ENCODE measurements at places on chromosomes 2 and 18. TPM values are rescaled to one million over a fixed set of nuclear protein-coding genes. Genes with fewer than 3 reads are reported as not detected.

DNA sequence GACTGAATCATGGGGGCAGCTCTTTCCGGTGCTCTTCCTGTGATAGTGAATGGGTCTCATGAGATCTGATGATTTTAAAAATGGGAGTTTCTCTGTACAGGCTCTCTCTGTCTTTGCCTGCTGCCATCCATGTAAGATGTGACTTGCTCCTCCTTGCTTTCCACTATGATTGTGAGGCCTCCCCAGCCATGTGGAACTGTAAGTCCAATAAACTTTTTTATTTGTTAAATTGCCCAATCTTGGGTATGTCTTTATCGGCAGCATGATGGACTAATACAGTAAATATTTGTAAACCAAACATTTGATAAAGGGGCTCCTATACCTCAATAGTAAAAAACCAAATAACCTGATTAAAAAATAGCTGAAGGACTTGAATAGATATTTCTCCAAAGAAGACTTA lies 77.3 kb downstream of the INSIG2 start:
- no peak for DNase-seq

GRCh38 chr2:109689182-109689930 lies 75.2 kb downstream of the SOWAHC start:
- DNase-seq = no peak

DNA sequence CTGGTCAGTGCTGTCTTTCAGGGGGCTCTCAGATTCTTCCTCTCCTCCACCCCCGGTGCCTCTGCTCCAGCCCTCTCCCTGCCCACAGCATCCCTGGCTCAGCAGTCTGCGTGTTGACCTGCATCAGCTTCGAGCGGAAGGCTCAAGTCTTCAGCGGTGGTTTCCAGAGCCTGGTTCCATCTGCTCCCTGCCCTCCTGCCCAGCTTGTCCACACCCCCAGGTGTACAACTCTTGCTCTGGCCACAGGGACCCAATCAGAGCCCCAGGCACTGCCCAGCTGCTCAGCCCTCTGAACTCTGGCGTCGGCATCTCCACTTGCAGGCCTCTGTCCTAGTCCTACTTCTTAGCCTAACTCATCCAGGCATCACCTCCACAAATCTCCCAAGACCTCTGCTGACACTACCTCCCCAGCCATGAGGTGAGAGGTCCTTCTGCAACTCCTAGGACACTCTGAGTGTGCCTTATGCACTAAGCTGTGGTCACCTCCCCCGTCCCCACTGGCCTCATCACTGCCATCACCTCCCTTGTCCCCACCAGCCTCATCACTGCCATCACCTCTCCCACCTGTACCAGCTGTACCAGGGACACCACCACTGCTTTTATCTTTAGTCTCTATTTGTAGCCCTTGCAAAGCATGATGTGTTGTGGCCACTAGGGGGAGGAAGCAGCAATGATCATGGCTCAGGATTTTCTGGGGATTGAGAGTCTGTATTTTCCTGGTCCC lies 60.9 kb downstream of the EDAR start:
- no peak for DNase-seq

DNA sequence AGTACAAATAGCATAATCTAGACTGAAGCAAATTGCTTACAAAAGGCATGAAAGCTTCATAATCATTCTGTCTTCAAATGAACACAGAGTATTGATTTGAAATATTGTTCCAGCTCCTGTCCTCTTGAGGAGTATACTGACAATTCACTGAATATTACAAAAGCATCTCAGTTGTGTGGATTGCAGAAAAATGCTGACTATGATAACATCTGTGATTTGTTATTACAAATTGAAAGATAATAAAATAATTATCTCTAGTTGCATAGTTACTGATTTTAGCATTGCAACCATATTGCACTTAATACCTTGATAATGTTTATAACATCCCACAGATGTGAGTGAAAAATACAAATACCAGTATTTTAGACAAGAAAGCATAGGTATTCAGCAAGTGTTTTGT lies 49.2 kb upstream of the FN1 start:
- no peak for DNase-seq

DNA sequence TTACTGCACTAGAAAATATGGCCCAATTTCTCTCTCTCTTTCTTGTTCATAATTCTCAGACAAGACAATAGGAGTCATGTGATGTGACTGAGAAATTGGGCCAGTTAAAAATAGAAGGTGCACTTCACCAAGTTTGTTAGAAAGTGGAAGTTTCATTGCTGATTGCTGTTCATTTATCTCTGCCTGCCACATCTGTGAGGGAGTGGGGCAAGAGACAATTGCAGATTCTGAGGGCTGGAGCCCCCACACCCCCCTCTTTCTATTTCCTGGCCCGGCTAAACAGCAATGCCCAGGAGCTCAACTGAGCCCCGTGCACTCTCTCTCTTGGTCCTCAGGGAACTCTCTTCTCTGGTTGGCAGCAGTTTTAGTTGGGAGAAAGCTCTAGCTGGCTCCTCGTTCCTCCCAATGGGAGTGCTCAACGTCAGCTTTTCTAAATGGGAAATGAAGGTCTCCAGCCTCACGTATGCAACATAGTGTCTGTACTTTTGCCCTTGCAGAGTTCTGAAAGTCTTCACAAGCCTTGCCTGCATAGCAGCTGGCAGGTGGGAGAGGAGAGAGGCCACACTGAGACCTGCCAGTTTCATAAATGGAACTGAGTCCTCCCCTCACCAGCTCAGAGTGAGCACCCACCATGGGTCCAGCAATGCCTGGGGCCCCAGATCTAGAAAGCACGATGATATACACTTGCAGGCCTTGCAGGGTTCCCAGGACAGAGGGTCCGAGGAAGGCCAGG lies 115.7 kb downstream of the MYCN start:
- no peak for DNase-seq

GRCh38 chr2:18376936-18377335 lies 183.5 kb downstream of the RDH14 start:
- DNase-seq = no peak

DNA sequence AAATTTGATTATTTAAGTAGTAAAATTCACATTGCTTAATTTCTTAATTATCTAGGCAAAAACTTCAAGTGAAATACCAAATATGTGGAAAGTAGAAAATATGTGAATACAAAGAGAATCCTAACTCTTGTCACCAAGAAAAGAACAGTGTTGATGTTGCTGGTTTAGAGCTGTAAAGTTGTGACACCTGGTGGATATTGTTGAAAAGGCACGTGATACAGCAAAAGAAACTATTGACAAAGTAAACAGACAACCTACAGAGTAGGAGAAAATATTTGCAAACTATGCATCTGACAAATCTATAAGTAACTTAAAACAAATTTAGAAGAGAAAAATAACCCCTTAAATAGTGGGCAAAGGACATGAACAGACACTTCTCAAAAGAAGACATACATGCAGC lies 25.6 kb upstream of the ZC3H15 start:
- DNase-seq = no peak

DNA sequence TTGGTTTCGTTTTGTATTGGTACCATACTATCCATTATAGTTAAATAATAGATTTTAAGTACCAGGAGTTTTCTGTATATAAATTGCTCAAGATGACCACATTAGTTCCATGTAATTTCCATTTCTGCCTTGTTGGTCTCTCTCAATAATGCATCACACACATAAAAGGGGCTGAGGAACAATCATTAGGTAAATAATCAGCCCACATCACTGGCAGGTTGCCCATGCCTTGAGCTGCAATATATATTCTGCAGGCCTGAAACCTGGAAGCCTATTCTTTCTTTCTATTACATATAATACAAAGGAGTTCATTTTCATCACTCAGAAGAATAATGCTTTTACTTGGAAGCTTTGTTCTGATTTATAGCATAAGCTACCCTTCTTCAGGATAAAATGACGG lies 616.1 kb upstream of the PKDCC start:
- no peak for DNase-seq

- DNase-seq = no peak
These were observed 23.4 kb upstream of the REEP1 start for GRCh38 chr2:86360776-86361175.

DNA sequence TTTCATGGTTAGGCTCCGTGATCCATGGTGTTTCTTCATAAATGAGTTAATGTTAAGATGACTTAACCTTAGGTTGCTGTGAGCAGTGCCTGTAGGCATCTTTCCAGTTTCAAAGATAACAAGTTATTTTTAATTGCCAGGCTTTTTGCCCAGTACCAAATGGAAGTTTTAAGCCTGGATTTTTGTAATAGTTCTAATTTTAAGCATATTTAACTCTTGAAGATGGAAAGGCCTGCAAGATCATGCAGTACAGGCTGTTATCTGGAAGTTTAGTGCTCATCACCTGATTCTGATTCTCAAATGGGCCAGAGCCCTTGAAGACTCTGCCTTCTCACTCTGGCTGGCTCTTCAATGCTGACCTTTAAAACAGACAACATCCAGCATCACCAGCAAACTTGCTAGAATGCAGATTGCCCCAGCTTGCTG lies 141.3 kb downstream of the NCK2 start:
- DNase-seq = no peak

DNA sequence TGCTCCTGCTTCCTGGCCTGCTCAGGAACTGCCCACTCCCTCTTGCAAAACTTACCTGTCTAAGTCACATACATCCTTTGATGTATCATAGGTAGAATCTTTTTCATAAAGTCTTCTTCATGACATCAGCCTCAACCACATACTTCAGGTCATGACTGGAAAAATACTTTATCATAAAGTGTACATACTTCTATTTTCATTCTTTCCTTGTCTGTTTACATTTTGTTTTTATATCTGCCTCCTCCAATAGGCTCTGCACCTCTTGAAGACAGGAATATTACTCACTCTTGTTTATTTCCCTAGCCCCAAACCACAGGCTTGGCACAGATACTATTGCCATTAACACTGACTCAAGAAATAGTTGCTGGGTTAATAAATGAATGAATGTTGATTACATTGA lies 43.6 kb upstream of the ZNF804A start:
- DNase-seq = no peak

DNA sequence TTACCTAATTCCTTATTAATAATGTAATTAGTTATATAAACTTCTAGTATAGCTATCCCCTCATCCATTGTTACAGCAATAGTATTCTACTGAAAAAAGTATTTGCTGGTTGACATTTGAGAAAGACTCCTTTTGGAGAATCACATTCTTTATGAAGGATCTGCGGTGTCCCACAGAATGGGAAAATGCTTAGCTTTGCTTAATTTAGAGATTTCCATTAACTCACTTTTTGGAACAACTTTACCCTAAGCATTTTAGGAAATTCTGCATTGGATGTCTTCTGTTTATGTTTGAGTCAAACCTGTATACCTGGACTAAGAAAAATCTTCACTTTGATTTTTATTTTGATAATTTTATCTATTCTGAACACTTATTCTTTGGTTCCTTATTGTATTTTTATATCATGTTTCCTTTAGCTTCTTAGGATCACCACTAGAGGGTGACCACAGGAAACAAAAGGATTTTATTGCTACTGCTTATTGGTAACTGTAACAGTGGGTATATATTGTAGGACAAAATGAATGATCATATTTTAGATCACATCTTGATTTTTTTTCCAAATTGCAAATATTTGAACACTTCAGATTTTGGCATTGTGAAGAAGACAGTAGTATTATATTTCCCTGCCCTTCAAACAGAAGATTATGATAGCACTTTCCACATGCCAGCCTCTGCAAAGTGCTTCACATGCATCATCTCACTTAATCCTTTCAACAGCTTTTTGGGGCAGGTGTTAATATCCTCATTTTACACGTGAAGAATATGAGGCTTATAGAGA lies 79.6 kb downstream of the MIB1 start:
- DNase-seq = no peak

GRCh38 chr2:168851674-168852320 lies 38.4 kb downstream of the SPC25 start:
- peak; percentile 48 for DNase-seq

- DNase-seq = no peak
These were observed 14.6 kb downstream of the PTPN18 start for GRCh38 chr2:130370490-130370889.

DNA sequence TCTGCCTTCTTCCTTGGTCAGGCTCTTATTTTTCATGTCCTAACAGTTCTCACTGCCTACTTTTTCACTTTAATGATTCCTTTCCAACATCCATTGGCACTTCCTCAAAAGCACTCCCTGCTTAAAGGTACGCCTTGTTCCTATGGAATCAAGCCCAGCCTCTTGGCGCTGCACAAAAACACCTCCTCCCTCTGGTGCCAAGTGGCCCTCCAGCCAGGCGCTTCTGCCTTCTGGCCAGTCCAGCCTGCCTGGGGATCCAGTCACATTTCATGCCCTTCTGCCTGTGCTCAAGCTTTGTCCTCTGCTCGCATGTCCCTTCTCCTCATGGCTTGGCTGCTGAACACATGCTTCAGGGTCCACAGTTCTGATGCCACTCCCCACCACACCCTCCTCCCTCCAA lies 6.3 kb downstream of the TPRKB start:
- no peak for DNase-seq

GRCh38 chr2:233092432-233093165 lies 32.5 kb downstream of the INPP5D start:
- no peak for DNase-seq

- DNase-seq = no peak
These were observed 36.4 kb downstream of the MPHOSPH10 start for GRCh38 chr2:71166812-71167211.

- no peak for DNase-seq
These were observed 460 bp upstream of the SEMA4F start for GRCh38 chr2:74653589-74653984.

DNA sequence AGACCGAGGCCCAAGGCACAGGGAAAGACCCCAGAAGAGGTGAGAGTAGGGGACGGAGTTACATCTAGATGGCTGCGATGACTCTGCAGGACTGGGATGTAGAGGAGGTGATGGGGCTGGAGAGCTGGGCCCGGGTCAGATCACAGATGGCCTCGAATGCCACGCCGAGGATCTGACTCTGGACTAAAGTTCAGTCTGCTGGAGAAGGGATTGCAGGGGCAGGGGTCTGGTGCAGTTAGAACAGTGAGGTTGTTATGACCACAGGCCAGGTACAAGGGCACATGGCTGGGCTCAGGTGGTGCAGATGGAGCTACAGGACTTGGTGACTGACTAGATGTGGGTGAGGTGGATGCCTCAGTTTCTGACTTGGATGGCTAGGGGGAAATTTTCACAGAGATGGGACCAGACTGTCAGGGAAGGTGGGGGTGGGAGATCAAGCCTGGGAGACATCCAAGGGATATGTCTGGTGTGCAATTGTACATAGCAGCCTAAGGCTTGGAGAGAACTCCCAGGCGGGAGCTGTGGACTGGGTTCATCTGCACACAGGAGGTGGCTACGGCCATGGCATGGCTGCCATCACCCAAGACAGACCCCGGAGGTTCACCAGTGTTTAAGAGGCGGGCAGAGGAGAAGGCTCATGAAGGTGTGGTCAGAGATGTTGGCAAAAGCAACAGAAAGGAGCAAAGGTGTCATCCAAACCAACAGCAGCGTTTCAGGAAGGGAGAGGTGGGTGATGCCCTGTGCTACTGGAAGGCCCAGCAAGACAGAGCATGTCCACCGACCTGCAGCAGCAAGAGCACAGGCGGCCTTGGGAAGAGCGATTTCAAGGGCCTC lies 66.9 kb downstream of the CIB4 start:
- no peak for DNase-seq

- no peak for DNase-seq
These were observed 19.1 kb downstream of the SULT1C4 start for GRCh38 chr2:108396845-108397244.

Gene SMYD1
- 150 TPM for total RNA-seq

Gene RAD51AP2
- total RNA-seq = 0.26 TPM

Gene NCKAP5
- total RNA-seq = 7.3 TPM

Gene ANKRD30B
- not detected for total RNA-seq

Gene PROM2
- total RNA-seq = 0.66 TPM

Gene FLACC1
- total RNA-seq = 8.7 TPM

Gene LTBP1
- total RNA-seq = 103 TPM

Gene G6PC2
- not detected for total RNA-seq

Gene DUSP19
- total RNA-seq = 12.4 TPM

Gene IDH1
- 45.0 TPM for total RNA-seq

Data from right cardiac atrium (tissue), 5 donors.